Large intestine (tissue), 12 donors: ENCODE measurements at places on chromosomes 4 and X.

DNA sequence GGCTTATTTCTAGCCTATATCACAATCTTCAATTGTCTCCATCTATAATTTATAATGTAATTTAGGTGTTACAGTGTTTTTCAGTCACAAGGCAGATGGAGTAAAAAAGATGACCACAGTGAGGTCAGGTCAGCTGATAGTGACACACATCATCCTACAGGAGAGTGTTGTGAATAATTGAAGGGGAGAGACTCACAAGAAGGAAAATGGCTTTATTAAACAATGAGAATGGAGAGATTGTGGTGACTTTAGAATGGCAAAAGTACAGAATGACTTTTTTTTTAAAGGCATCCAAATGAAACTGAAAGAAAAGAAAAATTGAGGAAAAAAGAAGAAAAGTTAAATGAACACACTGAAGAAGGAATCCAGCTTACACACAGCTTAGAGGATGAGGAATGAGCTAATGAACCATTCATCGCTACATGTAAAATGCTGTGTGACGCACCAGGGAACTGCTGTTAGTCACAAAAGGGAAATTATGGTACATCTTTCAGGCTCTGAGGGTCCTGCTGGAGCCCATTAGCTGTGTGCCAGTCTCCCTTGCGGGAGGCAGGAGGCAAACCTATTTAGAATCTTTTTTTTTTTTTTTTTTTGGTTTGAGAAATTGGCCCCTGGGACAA lies 56.6 kb downstream of the SPRY1 start:
- H3K27ac ChIP-seq: no peak overlapping the region
- no peak overlapping the region for H3K4me3 ChIP-seq
- no peaks in the 10 kb centered on the region for H3K4me1 ChIP-seq

DNA sequence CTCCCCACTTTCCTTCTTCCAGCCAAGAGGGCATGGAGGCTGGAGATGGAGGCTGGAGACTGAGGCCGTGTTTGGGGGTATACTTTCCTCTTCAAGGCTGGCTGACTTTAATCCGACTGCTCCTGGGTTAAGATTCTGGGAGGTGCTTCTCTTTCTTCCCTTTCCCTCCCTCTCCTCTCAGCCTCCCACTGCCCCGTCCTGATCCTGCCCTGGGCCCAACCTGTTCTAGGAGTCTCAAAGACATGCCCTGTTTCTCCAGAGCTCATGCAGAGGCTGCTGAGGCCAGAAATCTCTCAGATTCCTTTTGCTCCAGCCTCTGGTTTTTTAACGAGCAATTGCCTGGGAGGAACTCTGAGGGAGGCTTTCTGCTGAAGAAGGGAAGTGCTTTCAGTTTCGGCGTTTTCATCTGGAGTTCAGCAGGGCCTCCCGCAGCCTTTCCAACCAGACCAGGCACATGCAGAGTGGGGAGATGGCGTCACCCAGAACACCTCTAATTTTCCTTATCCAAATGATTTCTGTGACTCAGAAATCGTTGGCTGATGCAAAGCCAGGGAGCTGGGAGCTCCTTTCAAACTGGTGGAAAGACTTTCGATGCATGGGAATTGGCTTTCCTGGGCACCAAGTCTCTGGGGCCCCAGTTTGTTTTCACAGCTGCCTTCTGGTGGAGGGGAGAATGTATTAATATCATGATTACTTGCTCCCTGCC lies 34.5 kb upstream of the FAM9C start:
- H3K27ac ChIP-seq: peak overlapping the region; percentile 46
- no peaks in the 10 kb centered on the region for H3K36me3 ChIP-seq
- peaks cover 33% of the 10 kb centered on the region for H3K4me1 ChIP-seq

- no peak overlapping the region for H3K4me3 ChIP-seq
- H3K27ac ChIP-seq: peak overlapping the region; percentile 78
- no peaks in the 10 kb centered on the region for H3K27me3 ChIP-seq
- peaks cover 49% of the 10 kb centered on the region for H3K4me1 ChIP-seq
Measured at GRCh38 chr4:38075370-38076152, 115.4 kb downstream of the PTTG2 start.

GRCh38 chr4:98518559-98519267 lies 139.7 kb downstream of the TSPAN5 start:
- no peaks in the 10 kb centered on the region for H3K4me1 ChIP-seq
- H3K27me3 ChIP-seq: no peaks in the 10 kb centered on the region
- H3K27ac ChIP-seq: no peak overlapping the region
- no peak overlapping the region for H3K4me3 ChIP-seq
- no peak for DNase-seq
- no peaks in the 10 kb centered on the region for H3K36me3 ChIP-seq
